ENCODE measurements at places on chromosomes 7 and 10.

DNA sequence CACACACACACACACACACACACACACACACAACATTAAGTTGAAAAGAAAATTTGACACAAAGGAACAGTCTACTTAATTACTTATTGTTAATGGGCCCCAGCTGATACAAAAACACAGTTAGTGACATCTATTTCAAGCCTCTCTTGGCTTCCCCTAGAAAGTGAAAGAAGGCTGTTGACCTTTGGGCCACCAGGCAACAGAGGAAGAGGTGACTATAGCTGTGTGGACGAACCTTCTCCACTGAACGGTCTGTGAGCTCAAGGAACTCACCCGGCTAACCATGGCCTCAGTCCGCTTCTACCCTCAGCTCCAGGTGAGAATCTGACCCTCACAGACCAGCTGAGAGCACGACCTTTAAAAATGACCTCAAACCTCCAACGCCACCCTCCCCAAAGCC, 32.9 kb upstream of the CALN1 start:
- DNase-seq, result no peak

DNA sequence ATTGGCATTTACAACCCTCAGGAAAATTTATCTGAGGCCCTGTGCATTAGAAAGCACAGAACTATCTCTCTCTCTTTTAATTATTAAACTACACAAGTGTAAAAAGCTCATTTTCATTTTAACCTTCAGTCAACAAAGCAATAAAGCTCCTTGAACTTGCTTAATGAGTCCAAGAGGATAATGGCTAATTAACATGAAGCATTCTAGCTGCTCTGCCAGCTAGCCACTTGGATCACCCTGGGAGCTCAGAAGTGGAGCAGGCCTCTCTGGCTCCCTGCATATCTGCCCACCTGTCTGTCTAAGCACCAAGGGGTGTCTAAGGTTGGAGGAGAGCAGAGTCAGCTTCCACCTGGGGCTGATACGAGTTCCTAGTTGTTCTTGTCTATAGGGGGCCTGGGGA, 56.0 kb upstream of the SLC35G1 start:
- no peak for DNase-seq

GRCh38 chr10:4344492-4344994, 481.5 kb upstream of the AKR1E2 start:
- DNase-seq, result peak; percentile 61

DNA sequence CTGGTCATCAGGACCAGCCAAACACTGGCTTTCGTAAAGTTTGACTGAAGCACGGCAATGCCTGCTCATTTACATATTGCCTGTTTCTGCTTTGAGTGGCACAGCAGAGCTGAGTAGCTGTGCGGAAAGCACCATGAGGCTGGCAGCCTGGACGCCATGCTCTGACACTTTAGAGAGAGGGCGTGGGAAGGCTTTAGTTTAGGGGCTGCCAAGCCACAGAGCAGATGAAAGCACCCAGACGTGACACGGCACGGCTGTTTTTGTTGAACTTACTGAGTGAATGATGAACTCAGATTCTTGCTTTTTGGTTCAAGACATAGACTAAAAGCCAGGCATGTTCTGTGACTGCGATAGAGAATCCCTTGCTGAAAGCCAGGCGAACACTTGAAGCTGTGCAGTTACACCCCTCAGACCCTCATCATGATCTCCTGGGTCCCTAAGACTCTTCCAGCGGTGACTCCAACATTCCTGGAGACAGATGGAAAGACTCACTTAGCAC, 182.1 kb downstream of the ZMYND11 start:
- DNase-seq, result no peak

DNA sequence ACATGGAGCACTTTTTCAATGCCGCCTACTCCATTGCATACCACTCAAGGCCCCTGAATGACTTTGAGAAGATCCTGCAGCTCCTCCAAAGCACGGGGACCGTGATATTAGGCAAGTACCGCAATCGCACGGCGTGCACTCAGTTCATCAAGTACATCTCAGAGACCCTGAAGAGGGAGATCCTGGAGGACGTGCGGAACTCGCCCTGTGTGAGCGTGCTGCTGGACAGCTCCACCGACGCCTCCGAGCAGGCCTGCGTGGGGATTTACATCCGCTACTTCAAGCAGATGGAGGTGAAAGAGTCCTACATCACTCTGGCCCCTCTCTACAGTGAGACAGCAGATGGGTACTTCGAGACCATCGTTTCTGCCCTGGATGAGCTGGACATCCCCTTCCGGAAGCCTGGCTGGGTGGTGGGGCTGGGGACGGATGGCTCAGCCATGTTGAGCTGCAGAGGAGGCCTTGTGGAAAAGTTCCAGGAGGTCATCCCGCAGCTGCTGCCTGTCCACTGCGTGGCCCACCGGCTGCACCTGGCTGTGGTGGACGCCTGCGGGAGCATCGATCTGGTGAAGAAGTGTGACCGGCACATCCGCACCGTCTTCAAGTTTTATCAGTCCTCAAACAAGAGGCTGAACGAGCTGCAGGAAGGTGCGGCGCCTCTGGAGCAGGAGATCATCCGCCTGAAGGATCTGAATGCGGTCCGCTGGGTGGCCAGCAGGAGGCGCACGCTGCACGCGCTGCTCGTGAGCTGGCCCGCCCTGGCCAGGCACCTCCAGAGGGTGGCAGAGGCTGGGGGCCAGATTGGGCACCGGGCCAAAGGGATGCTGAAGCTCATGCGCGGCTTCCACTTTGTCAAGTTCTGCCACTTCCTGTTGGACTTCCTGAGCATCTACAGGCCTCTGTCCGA, 12.7 kb upstream of the ATP6V0E2 start:
- no peak for DNase-seq

DNA sequence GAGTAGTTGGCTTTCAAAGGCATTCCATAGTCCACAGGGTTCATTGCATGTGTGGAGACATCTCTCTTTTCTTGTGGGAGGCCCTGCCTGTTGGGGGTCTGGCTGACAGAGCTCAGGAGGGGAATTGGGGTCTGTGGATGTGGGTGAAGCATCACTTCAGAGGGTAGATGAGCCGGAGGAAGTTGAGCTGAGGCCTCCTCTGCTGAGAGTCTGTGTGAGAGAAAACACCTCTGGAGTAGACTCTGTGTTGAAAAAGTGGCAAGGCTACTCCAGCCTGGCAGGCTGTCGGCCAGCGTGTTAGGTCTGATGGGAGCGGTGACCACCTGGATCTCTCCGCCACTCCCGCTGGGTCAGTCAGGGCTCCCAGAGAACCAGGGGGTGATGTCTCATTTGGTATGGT, 358.0 kb upstream of the MGMT start:
- DNase-seq, result no peak

GRCh38 chr10:61342858-61343572, 110.2 kb downstream of the TMEM26 start:
- no peak for DNase-seq

DNA sequence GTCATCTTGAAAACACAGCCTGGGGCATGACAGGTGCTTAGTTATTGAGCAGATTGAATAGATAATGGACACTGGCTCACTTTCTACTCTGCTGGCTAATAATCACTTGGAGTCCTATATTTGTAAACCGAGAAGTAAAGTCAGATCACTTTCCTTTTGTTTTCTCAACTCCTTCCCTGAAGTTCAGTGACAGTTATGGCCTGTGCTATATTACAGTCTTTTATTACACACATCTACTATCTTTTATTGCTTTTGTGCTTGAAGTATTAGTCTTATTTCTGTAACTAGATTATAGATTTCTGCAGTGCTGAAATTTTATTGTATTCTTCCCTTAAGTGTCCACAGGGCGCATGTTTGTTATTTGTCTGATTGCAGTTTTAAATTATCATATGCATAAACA, 136.4 kb upstream of the TAC1 start:
- no peak for DNase-seq

DNA sequence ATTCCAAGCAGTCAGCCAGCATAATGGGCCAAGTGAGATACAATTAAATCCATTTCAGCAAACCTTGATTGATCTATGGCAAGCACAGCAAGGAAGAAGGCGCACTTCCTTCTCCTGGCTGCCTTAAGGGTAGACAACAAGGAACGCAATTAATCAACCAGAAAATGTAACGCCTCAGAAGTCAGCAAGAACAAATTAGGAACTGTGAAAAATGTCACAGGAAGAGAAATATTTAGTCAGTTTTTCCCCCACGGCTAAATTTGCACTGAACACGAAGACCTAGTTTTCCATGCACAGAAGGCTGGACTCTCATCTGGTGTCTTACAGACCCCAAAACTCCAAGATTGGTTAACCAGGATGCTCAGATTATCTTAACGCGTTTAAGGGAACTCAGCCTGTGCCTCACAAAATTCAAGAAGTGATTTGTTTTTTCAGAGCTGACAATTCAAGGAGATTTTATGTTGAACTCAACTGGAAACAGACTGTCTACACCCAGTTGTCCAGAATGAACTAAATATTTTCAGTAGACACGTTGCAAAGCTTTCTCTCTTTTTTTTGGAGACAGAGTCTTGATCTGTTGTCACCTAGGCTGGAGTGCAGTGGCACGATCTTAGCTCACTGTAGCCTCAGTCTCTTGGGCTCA, 14.2 kb downstream of the SNX8 start:
- no peak for DNase-seq

DNA sequence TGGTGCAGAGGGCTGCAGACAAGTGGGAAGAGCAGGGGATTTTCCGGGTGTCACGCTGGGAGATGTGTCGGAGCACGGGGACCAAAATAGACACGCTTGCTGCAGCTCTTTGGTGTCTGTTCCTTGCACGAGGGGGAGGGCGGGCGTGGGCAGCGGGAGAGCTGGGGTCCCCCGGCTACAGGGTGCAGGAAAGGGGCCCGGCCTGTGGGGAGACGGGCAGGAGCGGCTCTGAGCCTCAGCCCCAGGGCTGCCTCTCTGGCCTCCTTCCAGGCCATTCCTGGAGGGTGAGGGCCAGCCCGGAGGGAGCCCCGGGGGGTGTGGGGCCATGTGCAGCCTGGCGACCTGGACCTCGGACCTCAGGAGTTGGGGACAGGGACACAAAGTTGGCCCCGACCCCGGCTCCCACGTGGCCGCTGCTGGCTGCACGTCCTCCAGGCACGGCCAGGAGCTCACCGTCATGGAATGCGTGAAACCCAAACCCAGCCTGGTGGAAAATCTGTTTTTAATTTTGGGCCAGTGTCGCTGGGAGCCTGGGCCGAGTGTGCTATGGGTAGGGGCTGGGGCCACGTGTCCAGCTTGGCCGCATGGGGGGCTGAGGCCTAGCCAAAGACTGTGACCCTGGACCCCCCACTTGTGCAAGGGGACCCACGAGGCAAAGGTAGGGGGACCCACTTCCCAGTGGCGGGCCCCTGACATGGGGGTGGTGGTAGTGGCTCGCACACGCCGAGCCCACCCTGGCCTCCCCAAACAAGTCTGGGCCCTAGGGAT, 6.6 kb downstream of the TTYH3 start:
- DNase-seq, result no peak

- no peak for DNase-seq
Observed at GRCh38 chr7:134552105-134552504, 3.2 kb downstream of the AKR1B15 start.
